ENCODE measurements at places on chromosomes 1 and 21.

- DNase-seq: peak; percentile 20
These were observed 9.3 kb downstream of the ARL8A start for GRCh38 chr1:202135221-202135721.

DNA sequence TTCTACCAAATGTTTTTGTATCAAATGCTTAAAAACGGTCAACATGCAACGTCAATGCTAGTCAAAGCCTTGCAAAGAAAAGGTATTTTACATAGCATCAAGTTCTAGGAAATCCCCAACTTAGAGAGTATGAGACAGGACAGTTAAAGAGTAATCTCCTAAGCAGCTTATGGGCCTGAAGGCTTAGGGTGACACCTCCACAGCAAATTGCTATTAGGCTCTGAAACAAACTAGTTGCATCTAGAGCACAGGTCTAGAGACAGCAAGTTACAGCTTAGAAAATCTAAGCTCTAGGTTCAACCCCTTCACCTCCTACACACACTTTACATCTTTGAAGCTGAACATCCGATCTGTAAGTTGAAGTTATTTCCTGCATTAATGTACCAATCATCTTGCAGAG is 13.7 kb downstream of the PABPC4 start:
- DNase-seq: no peak

DNA sequence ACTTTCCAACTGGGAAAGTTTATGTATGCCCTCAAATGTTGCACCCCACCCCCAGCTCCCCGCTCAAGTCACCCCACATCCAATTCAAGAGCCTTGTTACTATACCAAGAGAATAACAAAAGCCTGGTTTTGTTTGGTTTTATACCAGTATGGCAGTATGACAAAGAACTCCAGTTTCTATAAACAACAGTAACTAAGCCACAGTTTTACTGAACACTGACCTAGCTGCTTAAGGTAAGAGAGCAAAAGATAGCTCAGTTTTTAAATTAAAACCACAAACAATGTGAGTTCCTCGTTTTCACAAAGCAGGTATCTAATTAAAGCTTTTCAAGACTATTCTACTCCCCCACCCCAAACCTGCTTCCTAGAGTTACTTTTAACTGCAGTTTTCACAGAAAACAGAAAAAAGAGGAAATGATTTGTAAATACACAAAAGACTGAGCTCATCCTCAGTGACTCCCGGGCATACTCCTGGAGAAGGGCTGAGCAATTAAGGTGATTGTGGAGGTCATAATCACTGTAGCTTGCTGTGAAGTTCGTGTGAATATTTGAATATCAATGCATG is 59.3 kb upstream of the LHX8 start:
- no peak for DNase-seq

DNA sequence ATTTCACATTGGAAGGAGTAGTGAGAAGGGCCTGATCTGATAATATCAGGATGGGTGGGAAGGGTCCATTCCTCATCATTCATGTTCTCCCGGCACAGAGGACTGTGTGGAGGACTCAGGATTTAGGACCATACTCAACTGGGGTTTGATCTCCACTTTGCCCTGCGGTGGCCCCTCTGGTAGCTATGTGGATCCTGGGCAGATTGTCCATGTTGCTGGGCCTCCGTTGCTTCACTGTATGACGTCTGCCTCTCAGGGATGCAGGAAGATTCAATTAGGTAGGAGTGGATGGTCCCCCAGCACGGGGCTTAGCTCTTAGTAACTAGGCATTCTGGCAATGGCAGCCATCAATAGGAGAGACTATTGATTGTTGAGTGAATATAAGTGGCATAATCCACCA is 2.3 kb downstream of the ETS2 start:
- DNase-seq: no peak

GRCh38 chr1:168035345-168035744 is 98.5 kb upstream of the MPC2 start:
- no peak for DNase-seq

- no peak for DNase-seq
These were observed 11.0 kb downstream of the ZBTB7B start for GRCh38 chr1:155013632-155014031.

GRCh38 chr1:62989497-62989896 is 205.6 kb downstream of the ATG4C start:
- DNase-seq: no peak

GRCh38 chr1:93489756-93490155 is 41.8 kb downstream of the FNBP1L start:
- DNase-seq: no peak

GRCh38 chr1:47834326-47834725 is 162.9 kb downstream of the TRABD2B start:
- no peak for DNase-seq

DNA sequence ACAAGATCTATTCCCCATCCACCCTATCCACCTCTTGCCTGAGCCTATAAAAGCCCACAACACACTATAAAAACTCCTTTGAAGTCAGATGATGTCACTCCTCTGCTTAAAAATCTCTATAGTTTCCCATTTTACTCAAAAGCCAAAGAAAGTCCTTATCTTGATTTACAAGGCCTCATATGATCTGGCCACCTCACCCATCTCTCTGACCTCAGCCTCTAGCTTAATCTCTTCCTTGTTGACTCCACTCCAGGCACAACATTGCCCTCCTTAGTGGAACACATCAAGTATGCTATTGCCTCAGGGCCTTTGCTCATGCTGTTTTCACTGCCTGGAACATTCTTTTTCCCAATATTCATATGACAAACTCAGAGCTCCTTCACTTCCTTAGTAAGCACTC is 33.3 kb downstream of the ZNF281 start:
- DNase-seq: no peak

DNA sequence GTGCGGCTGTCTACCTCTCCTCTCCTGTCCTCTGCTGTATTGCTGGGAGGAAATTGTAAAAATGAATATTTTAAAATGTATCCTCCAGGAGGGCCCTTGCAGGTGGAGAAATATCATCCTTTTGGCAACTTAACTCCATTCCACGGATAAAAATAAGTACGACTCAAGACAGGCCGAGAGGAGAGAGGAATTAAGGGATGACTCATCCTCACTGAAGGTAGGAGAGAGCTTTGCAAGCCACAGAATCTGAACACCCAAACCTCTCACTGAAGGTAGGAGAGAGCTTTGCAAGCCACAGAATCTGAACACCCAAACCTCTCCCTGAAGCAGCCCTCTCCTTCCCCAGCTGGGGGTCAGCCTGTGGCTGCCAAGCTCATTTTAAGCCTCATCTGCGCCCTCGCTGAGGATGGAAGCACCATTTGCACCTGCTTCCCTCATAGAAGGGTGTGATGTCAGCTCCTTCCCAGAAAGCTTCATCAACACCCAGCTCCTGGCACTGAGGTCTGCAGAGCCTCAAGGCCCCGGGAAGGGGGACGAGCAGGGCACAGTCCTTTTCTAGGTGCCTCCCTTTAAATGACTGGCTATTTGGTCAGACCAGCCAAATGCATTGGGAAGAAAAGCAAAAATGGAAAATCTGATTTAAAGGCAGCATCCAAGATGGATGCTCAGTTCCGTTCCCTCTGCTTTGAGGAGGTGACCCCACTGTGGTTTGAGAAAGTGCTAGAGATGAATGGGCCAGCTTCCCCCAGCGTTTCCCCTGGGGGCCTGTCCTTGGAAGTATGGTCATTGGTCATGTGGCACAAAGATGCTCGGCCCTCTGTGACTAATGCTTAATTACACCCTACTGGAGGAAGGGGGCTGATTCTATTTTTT is 12.9 kb upstream of the SELENON start:
- DNase-seq: no peak

DNA sequence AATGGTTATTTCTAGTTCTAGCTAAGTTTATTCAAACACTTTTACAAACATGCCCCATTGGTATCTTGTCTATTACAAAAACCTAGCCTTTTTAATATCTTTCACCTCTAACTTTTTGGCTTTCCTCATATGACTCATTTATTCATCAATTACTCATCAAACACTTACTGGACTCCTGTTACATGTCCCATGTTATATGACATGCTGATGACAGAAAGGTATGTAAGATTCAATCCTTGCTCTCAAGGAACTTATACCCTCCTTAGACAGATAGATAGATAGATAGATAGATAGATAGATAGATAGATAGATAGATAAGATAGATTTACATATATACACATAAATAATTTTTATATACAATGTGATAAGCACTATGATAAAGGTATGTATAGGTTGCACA is 33.9 kb upstream of the INSL5 start:
- DNase-seq: no peak

- no peak for DNase-seq
These were observed 28.1 kb upstream of the ZYG11A start for GRCh38 chr1:52814465-52814864.

- no peak for DNase-seq
These were observed 9.3 kb downstream of the GLIS1 start for GRCh38 chr1:53729456-53730223.

DNA sequence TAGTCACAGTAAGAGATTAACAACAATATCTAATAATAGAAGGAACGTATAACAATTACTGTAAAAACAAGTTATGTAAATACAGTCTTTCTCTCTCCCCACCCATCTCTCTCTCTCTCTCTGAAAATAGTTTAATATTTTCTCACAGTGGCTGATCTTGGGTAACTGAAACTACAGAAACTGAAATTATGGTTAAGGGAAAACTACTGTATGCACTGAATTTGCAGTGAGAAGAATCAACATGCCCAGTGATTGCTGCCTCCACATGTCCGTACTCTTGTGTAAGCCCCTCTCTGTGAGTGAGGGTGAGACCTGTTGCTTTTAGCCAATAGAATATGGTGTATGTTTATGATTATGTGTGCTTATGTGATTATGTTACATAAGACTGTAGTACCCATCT is 1.6 kb downstream of the KRTAP6-1 start:
- DNase-seq: no peak

GRCh38 chr1:96370757-96371156 is 350.8 kb upstream of the PTBP2 start:
- DNase-seq: no peak

DNA sequence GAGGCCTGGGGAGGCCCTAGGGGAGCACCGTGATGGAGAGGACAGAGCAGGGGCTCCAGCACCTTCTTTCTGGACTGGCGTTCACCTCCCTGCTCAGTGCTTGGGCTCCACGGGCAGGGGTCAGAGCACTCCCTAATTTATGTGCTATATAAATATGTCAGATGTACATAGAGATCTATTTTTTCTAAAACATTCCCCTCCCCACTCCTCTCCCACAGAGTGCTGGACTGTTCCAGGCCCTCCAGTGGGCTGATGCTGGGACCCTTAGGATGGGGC is 5.2 kb downstream of the ELF3 start:
- DNase-seq: no peak

GRCh38 chr1:53431805-53432565 is 27.2 kb upstream of the DMRTB1 start:
- DNase-seq: no peak

DNA sequence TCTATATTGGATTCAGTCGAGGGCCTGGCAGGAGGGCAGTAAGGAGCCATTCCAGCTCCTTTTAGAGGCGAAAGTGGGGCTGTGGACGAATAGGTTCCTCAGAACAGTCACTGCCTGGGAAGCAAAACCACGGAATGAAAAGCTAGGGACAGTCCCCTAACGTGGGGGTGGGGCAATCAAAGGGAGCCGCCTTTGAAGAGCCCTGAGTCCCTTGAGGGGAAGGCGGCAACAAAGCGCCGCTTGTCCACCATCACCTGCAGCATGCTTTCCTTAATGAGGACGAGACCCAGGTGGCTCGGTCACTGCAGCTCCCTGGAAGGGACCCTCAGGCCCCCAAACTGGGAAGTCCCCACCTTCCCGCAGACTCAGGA is 184.7 kb downstream of the ETS2 start:
- no peak for DNase-seq

DNA sequence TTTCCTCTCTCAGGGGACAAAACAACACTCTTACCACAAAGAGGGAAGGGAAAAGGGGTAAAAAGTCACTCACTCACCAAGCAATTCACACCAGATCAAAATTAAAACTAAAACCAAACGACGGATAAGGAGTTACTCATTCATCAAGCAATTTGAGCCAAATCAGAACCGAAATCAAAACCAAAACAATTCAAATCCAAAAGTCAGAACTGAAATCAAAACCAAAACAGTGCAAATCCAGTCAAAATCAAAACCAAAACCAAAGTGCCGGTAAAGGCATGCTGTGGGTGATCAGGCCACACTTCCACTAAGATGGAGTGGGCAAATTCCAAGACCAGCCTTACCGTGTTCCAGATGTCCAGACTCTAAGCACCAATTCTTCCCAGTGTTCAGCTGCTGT is 717.9 kb downstream of the AMY1C start:
- no peak for DNase-seq

GRCh38 chr1:100926240-100926639 is 30.4 kb downstream of the SLC30A7 start:
- no peak for DNase-seq

GRCh38 chr1:40971966-40972365 is 7.5 kb upstream of the CTPS1 start:
- no peak for DNase-seq

GRCh38 chr1:153760440-153760839 is 14.8 kb upstream of the SLC27A3 start:
- DNase-seq: no peak

GRCh38 chr1:206971029-206971655 is 882 bp upstream of the FCAMR start:
- DNase-seq: no peak

DNA sequence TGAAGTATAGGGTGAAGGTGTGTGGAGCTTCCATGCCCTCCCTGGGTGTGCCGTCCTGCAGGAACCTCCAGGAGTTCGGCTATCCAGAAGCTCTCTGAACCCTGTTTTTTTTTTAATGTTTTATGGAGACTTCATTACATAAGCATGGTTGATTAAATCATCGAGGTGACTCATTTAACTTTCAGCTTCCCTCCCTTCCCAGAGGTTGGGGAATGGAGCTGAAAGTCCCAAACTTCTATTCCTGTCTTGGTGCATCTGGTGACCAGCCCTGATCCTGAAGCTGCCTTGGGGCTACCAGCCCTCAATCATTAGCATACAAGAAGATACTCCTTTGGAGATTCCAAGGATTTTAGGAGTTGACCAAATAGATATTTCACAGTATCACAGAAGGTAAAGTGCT is 9.5 kb downstream of the RRP15 start:
- no peak for DNase-seq

- no peak for DNase-seq
These were observed 259.7 kb upstream of the VAMP3 start for GRCh38 chr1:7511381-7511780.

GRCh38 chr1:152917794-152918193 is 9.4 kb downstream of the IVL start:
- DNase-seq: no peak

- DNase-seq: peak; percentile 72
These were observed 17.7 kb upstream of the SNX27 start for GRCh38 chr1:151594143-151594625.

DNA sequence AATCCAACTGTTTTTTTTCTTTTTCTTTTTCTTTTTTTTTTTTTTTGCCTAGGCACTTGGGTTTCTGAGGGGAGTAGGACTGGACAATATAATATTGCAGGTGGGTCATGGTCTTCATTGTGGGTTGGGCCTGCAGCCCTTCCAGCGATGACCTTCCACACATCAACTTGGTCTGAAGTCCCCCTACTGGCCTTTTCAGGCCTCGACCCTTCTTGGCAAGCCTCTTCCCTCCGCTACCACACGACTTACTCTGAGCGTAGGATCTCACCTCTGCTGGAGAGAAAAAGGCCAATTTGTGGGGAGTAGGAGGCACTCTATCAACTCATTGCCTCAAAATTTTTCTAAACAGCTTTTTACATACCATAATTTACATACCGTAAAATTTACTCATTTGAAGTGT is 51.1 kb upstream of the GRIK3 start:
- DNase-seq: no peak

GRCh38 chr1:211714154-211714553 is 38.7 kb upstream of the NEK2 start:
- no peak for DNase-seq

GRCh38 chr1:35112668-35113067 is 33.5 kb downstream of the ZMYM1 start:
- DNase-seq: no peak

- DNase-seq: no peak
These were observed 367.7 kb upstream of the NEGR1 start for GRCh38 chr1:72649991-72650390.
